ENCODE measurements at places on chromosomes 2 and 18. TPM values are rescaled to one million over a fixed set of nuclear protein-coding genes. Genes with fewer than 3 reads are reported as not detected.

DNA sequence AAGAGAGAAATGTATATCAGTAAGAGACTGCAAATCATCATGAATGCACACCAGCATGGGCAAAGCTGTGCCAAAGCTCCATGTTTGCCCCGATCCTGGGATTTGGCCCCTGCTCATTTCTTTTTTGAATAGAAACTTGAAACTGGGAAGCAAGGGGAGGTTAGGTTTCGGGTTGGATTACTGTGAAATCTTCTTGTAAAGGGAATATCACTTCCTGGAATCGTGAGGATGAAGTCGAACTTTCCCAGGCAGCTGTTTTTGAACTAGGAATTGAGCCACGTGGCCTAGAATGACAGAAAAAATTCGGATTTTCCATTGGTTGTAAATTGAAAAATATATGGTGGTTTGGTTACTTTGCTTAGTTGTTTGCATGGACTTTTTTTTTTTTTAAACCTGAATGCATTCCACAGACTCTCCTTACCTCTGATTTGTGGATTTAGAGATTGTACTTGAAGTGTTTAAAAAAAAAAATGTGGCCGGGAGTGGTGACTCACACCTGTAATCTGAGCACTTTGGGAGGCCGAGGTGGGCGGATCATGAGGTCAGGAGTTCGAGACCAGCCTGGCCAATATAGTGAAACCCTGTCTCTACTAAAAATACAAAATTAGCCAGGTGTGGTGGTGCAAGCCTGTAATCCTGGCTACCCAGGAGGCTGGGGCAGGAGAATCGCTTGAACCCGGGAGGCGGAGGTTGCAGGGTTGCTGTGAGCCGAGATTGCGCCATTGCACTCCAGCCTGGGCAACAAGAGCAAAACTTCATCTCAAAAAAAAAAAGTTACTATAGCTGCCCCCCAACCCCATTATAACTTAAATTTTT, 32.1 kb downstream of the GRHL1 start:
- DNase-seq = no peak

GRCh38 chr2:214836568-214836967, 27.1 kb upstream of the BARD1 start:
- no peak for DNase-seq

DNA sequence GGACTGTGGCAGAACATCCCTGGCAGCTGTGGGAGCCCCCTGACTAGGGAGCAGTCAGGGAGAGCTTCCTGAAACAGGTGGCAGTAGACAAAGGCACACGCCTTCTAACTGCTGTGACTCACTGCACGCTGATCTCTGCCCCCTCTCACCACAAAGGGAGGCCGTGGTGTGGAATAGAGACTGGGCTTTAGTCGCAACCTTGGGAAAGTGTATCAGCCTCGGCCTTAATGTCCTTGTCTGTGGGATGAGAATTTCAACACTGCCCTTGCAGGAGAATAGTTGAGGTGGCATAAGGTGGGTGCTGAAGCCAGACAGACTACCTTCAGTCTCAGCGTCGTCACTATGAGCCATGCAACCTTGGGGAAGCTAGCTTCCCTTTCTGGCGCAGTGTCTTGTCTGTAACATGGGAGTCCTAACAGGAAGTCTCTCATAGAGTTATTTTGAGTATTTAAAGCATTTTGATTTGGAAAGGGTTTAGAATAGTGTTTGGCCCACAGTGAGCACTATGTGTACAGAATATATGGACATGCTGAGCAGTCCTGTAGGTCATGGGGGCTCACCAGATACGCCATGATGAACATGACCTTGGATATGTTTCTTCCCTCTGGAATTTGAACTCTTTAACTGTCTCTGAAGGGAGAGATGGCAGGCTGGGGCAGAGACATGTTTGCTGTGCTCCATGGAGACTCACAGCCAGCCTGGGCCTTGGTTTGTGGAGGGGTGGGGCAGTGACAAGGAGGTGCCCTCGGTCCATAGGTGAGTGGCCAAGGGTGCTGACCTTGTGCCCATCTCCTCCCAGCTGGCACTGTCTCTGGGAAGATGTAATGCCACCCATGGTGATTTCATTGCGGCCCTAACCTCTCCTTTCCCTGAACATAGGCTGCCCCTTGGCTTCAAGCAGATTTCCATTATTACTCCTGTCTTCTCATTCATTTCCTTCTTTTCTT, 29.5 kb upstream of the SMAD7 start:
- no peak for DNase-seq

DNA sequence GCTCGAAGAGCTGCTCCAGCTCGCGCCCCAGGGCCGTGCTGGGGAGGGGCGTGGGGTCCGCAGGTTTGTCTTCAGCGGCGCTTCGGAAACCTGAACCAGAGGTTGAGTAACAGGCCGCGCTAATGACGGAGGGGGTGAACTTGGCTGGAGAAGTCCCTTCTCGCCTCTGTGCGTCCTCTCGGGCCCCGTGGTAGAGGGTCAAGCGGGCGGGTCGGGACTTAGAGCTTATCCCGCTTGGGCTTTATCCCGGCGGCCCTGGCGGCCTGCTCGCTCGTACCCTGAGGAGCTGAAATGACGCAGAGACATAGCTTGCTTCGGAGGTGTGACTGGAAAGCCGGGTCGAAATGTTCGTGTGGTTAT, 479 bp downstream of the RNMT start:
- peak; percentile 32 for DNase-seq

GRCh38 chr2:100580367-100581276, 17.8 kb downstream of the PDCL3 start:
- DNase-seq = peak; percentile 50

DNA sequence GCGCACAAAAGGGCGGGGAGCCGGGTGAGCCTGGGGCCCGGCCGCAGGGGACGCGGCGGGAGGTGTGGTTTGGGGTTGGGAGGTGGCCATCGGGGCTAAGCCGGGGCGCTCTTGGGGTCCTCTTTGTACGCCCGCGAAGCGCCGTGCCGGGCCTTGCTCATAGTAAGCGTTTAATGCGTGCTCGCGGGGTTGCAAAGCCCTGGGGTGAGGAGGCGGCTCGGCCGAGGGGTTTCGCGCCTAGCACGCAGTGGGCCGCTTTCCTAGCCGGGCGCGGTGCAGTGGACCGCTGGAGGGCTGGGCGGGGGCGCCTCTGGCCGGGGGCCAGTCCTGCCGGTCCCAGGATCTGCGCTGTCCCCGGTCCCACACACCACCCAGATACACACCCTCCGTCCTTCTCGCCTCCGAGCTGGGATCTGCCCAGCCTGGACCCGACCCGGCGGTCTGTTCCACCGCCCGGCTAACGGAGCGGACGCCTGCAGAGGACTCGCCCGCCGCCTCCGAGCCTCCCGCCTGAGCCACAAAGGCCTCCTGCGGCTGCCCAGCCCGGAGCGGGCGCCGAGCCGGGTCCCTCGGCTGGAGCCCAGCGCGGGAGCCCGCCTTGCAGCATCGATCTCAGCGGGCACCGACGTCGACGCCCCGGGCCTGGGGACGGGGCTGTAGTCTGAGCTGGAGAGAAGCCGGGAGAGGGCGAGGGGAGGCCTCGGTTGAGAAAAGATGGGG, 564 bp downstream of the DPYSL5 start:
- no peak for DNase-seq

DNA sequence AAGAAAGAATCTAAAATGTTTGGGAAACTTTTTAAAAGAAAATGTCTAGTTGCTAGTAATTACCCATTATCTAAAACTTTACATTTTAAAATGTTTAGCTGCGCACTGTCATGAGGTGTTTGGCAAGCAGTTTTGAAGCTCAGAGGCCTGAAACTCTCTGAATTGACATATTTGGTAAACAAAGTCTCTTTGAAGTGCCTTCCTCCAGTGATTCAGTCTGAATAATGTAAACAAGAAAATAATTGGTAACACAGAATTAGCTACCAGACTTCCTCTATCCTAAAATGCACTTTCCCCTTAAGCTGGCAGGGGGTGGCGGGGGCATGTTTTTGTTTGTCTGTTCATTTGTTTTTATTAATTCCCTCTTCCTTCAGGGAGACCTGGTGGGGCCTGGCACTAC, 61.4 kb downstream of the WDR75 start:
- DNase-seq = no peak

DNA sequence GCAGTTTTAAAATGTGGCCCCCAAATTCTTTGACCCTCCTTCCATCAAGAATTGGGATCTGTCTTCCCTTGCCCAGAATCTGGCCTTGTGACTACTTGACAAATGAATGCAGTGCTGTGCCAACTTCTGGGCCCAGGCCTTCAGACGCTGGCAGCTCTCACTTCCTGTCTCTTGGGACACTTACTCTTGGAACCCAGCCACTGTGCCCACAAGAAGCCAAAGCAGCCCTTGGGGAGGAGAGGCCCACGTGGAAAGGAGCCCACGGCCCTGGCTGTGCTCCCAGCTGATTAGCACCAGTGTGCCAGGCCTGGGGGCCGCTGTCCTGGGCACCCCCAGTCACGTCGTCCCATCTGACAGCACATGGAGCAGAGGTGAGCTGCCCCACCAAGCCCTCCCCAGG, 56.6 kb downstream of the RPL37A start:
- DNase-seq = no peak

GRCh38 chr18:2776601-2777000, 70.2 kb upstream of the EMILIN2 start:
- no peak for DNase-seq

- DNase-seq = no peak
Measured at GRCh38 chr2:20611844-20612356, 39.0 kb downstream of the HS1BP3 start.

DNA sequence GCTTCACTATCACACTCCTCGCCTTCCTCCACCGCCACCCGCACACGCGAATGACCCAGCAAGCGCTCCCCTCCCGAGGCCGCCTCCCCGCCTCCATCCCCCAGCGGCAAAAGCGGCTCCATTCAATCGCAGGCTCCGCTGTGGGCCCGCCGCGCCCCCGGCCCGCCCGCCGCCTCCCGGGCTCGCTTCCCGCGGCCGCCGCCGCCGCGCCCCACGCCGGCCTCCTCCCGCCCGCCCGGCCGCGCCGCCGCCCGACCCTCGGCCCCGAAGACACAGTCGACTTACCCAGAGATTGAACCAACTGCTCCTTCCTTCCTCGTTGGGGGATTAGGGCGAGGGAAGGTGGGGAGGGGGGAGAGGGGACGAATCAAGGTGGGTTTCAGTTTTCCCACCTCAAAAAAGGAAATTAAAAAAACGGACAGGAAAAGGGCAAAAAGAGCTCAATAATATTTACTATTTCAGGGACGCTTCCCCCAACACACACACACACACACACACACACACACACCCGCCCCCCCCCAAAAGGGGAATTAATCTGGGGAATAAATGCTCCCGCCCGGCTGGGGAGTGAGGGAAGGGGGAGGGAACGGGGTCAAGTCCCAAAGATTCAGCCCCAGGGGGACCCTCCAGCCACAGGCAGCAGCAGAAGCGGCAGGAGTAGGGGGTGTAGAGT, 743 bp downstream of the XPO1 start:
- peak; percentile 12 for DNase-seq

- DNase-seq = no peak
Measured at GRCh38 chr2:162917626-162918025, 79.1 kb upstream of the KCNH7 start.

DNA sequence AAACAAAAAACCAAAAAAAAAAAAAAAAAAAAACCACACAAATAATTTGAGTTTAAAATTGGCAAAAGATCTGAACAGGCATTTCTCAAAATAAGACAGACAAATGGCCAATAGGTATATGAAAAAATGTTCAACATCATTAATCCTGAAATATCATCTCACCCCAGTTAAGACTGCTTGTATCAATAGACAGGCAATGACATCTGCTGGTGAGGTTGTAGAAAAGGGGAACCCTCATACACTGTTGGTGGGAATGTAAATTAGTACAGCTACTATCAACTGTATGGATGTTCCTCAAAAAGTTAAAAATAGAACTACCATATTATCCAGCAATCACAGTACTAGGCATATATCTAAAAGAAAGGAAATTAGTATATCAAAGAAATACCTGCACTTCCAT, 523.1 kb downstream of the XIRP2 start:
- no peak for DNase-seq

DNA sequence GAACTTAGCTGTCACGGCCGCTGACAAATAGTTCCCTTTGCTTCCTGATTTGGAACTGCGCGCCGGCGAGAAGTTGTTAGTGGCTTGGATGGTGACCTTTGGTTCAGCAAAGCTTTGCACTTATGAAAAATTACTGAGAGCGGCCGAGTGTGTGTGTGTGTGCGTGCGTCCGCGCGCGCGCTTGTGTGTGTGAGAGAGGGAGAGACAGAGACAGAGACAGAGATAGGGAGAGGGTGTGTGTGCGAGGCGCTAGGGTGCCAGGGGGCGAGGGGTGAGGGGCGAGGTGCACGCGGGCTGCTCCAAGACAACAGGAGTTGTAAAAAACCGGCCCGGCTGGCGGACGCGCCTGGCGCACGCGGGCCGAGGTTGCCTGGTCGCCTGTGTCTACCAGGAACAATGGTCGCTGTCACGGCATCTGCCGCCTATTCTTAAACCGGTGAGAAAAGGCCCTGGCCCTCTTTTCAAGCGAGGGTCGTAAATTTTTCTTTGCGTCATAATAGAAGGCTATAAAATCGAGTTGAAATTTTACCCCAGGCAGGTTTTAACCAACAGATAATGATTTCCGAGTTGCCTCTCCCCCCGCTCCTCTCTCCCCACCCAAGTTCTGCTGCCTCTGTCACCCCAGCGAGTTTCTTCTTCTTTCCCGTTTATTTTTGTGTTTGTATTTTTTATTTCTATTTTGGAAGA, 535 bp downstream of the HOXD3 start:
- no peak for DNase-seq

- DNase-seq = no peak
Measured at GRCh38 chr18:34358923-34359322, 134.2 kb upstream of the NOL4 start.

DNA sequence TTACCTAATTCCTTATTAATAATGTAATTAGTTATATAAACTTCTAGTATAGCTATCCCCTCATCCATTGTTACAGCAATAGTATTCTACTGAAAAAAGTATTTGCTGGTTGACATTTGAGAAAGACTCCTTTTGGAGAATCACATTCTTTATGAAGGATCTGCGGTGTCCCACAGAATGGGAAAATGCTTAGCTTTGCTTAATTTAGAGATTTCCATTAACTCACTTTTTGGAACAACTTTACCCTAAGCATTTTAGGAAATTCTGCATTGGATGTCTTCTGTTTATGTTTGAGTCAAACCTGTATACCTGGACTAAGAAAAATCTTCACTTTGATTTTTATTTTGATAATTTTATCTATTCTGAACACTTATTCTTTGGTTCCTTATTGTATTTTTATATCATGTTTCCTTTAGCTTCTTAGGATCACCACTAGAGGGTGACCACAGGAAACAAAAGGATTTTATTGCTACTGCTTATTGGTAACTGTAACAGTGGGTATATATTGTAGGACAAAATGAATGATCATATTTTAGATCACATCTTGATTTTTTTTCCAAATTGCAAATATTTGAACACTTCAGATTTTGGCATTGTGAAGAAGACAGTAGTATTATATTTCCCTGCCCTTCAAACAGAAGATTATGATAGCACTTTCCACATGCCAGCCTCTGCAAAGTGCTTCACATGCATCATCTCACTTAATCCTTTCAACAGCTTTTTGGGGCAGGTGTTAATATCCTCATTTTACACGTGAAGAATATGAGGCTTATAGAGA, 79.6 kb downstream of the MIB1 start:
- no peak for DNase-seq

TUBB8B gene
- total RNA-seq = not detected

PLCD4 gene
- 0.23 TPM for total RNA-seq

RTP5 gene
- total RNA-seq = 0.30 TPM

CDCA7 gene
- 128 TPM for total RNA-seq

TCF7L1 gene
- total RNA-seq = 0.18 TPM

ROCK2 gene
- 21.1 TPM for total RNA-seq

GCG gene
- not detected for total RNA-seq

CD302 gene
- 1.1 TPM for total RNA-seq

ASAP2 gene
- total RNA-seq = 0.74 TPM

TTR gene
- not detected for total RNA-seq

SERTAD2 gene
- 31.0 TPM for total RNA-seq

FOXI3 gene
- total RNA-seq = not detected

IL1F10 gene
- total RNA-seq = not detected

NT5C1B gene
- total RNA-seq = not detected

CYTIP gene
- total RNA-seq = 206 TPM

OR6B2 gene
- total RNA-seq = not detected

Measured in activated T-helper 2 cell treated with anti-CD3 and anti-CD28 coated beads, Interferon-gamma antibody, Interleukin-2, Interleukin-4, amounts not matched to agents 10 μg/mL and 5 μg/mL and 100 μg/mL, durations not matched to agents 14 hours and 24 hours and 36 hours (primary cell).